ENCODE measurements at places on chromosomes 4 and X.

DNA sequence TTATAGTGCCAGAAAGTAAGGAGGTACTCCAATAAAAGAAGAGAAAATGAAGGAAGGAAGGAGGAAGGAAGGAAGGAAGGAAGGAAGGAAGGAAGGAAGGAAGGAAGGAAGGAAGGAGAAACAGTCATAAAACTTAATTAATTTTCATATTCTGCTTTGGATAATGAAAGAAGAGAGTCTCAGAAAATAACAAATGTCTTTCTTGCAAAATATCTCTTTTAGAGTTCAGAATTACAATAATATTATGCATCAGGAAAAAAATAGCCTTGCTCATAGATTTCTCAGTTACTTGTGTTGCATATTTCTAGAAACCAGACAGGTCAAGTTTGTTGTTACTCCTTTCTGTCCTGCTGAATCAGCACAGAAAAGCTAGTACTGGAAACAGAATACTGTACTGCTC is 130.1 kb upstream of the DKK2 start:
- no peak for DNase-seq

DNA sequence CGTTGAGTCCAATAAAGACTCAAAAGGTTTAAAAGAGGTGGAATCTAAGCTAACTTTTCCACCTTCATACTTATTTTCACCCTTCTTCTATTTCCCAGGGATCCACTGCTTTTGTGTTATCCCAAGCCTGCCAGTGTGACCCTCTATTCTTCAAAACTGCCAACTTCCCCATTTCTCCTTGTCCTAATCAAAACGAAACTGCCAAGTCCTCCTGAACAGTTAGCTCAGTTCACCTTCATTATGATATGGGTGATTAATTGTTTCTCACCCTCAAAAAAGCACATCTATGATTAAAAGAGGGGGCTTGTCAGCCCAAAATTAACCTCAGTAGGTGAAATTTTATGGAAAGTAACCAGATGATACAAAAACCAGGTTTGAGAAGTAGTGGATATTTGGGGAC is 108.4 kb downstream of the GUCY2F start:
- DNase-seq = no peak

DNA sequence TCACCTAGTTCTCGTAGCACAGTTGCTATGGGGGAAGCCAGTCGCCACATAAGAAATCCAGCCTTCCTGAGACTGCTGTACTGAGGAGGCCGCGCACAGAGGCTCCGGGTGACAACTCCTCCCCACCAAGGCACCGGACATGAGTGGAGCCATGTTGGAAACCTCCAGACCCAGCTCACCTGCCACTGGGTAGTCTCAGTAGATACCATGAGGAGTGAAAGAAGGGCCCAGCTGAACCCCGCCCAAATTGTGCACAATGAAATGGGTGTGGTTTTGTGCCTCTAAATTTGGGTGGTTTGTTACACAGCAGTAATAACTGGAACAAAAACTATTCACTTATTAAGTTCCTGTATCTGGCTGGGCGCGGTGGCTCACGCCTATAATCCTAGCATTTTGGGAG is 198.7 kb downstream of the BCOR start:
- DNase-seq = no peak

DNA sequence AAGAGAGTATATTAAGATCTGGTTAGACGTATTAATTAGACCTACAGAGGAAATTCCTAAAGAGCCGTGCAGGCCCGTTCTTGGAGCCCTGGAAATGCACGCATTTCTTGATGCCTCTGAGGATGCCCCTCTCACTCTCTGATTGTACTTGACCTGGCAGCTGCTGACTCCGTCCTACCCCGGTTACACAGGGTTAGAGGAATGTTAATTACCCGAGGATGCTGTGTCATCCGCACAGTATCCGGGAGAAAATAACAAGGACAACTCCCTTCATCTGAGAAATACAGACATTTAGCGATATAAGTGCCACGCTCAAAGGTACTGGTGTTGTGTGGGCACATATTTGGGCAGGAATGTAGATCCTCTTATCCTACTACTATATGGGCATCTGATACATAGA is 404.6 kb upstream of the FAT1 start:
- no peak for DNase-seq

- no peak for DNase-seq
Observed at GRCh38 chr4:56289934-56290333, 97.4 kb downstream of the AASDH start.

- DNase-seq = no peak
Observed at GRCh38 chr4:39456946-39457763, 1.6 kb downstream of the RPL9 start.

DNA sequence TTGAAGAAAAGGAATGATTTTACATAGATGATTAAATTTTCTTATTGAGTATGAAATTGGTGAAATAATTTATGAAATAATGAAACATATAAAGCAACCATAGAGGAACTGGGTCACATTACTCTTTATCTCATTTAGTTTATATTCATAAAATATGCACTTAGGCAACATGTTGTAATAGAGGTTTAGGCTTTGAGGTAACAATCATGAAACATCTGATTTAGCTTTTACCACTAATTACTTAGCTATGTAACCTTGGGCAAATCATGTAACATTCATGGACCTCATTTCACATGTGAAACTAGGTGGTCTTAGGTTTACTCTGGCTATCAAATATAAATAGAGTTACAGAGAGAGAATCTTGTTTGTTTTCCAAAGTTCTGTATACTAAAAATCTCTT is 54.5 kb upstream of the SMARCA5 start:
- DNase-seq = no peak

DNA sequence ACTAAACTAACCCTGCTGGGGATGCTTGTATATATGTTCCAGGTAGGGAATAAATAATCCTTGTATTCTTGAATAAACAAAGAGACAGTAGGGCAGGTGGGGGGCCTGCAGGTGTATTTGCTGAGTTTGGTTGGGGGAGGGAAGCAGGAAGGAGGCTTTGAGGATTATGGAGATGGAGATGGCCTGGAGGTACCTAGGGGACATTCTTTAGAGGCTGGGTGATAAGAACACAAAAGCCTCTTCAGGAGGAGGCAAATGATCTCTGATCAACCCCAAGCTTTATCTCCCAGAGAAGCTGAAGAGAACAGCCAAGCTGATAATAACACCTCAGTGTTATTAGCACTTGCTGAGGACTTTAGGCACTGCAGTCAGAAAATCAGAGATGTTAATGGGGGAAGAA is 187.7 kb downstream of the MGST2 start:
- no peak for DNase-seq

DNA sequence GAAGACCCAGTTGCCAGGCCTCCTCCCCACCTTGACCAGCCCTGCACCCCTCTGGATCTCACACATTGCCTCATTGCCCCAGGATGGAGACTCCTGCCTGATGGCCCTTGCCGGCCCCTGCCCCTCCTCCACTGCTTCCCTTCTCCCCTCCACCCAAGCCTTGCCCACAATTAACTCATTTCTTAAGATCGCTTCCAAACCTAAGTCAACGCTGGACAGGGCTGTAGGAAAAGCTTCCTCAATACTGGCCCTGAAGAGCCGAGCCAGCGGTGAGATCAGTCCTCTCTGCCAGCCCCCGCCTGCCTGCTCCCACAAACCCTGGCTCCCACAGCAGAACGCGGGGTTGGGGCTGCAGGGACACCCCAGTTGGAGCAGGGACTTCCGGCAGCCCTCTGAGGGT is 7.5 kb upstream of the HAUS7 start:
- no peak for DNase-seq

DNA sequence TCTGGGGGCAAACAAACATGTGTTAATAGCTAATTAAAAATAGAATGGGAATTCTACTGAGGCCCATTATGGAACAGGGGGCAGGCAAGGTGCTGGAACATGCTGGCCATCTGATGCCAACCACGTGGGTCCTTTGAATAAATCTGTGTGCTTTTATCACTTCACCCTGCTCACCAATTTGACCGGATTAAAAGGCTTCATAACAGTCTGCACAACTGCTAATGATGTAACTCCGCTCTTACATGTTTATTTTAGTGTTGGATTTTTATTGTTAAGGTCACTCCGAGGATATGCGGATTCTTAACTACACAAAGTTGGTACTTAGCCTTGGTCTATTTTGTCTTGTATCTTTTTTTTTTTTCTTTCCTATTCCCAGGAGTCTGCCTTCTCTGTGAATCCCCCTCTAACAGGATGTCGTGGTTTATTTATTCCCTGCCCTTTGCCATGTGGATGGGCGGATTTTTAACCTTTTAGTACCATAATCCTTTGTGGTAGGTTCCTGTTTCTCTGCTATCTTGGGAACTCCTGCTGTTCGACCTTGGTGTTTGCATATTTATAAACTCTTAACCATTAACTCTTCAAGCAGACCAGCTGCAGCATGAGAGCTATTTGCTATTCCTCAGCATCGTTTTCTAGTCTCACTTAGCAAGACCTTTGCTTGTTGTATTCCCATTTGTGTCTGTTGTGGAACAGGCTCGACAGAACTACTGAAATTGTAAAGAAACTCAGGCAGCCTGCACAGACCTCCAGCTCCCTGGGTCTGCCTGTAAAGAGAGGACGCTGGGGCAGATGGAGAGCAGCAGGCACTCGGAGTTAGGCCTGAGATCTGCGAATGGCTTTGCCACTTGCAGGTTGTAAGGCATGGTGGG is 38.0 kb downstream of the TRIM2 start:
- no peak for DNase-seq

- no peak for DNase-seq
Observed at GRCh38 chrX:42290608-42291007, 367.3 kb upstream of the CASK start.

DNA sequence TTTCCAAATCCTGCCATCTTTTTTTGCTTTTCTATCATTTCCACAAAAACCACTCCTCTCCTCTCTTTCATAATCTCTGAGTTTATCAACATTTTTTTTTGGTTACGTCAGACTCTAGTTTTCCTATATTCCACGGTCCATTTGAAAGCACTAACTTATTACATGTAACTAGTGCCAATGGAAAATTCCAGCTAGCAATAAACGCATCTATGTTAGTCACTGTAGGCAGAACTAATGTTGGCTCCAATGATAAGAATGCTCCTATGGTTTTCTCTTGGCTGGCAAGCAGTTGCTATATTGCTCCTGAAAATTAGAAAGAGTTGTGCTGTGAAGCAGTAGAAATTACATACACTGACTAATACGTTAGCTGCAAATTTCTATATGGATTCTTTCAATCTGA is 634.6 kb upstream of the FTHL17 start:
- no peak for DNase-seq

- no peak for DNase-seq
Observed at GRCh38 chr4:3792813-3793212, 26.6 kb downstream of the ADRA2C start.

Data from ureter (tissue), 1 donor.